ENCODE measurements at places on chromosomes 4 and X.

DNA sequence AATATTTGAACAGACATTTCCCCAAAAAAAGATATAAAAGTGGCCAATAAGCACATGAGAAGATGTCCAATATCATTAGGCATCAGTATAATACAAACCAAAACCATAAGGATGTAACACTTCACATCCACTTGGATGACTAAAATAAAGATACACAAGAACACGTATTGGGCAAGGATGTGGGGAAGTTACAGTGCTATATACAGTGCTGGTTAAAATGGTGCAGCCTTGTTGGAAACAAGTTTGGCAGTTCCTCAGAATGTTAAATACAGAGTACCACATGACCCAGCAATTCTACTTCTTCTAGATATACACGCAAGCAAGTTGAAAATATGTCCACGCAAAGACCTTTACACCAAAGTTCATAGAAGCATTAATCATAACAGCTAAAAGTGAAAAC, 58.9 kb downstream of the HAUS3 start:
- no peak for DNase-seq

DNA sequence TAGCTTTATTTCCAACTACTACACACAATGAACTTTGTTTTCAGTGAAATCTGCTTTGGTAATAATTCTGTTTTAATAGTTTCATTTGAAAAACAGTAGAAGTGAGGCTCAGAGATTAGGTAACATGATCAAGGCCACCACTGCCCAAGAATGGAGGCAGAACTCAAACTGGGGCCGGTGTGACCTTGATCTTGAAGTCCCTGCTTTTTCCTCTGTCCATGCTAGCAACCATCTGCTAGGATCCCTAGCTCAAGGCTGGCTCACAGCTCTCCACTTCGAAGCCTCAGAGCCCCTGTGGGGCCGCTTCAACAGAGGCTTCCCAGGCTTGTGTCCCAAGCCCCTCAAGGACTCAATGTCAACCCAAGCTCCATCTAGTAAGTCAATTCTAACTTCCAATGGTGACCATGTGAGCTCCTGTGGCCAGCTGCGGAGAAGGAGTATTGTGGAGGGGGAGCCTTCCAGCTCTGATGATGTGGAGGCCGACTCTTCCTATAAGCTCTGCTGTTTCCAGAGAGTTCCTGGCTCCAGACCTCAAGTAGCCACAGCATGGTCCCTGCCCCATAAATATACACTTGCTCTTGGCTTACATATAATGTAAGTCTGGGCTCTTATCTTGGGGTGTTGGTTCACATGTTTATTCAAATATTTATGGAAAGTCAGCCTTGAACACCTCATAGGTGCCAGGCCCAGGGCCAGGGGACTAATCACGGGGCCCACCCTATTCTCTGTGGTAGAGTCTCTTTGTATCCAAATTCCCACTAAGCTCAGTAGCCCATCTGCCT, 14.9 kb downstream of the ELF4 start:
- no peak for DNase-seq

GRCh38 chr4:87030755-87031441, 96.1 kb downstream of the AFF1 start:
- no peak for DNase-seq

GRCh38 chrX:115388879-115389278, 99.4 kb downstream of the LUZP4 start:
- no peak for DNase-seq

- peak; percentile 50 for DNase-seq
Measured at GRCh38 chr4:3491681-3492405, 28.7 kb downstream of the DOK7 start.

DNA sequence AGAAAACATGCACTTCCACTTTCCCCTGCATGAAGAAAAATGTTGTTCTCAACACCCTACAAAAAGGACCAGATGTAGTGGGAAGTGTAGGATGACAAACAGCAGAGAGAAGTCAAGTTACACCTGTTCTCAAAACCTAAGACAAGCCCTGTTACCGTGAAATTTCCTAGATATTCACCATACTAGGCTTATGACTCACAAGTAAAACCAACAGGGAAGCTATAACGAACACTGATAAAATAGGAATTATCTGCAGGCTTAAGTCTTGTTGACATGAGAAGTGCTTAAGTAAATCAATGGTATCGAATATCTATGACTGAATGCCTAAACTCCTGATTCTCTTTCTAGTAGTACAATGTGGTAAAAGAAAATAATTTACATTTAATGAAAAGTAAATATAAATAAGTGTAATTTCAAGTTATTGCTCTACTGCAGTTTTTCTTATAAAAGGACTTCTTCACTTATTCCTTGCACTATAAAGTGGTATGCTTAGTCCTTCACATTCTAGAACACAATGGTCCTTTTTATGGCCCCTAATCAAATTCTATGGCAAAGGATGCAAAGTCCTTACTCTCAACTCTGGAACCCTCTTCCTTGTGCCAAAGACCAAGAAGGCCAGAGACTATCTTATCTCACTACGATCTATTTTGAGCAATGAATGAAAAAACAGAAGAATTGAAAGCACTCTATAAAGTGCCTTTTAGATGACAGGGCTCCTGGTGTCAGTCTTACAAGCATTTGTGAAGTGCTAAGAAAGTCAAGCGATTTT, 19.6 kb downstream of the AP1S2 start:
- DNase-seq, result peak; percentile 4

DNA sequence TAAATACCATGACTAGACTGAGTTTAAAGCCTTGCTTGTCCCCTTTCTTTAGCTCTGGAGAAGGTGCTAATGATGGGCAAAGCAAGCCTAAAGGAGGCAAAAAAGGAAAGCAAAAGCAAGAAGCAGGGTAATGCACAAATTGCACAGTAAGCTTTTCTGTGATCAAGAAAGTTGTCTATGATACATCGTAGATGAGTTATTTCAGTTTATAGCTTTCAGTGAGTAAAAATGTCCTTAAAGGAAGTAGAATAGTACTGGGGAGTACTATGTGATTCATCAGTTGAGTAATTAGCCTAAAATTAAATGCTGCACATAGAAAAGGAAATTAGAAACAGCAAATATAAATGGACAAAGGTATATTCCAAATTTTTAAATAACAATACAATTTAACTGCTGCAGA, 50.2 kb upstream of the PDE5A start:
- DNase-seq, result peak; percentile 44

GRCh38 chrX:153029162-153029561, 27.1 kb upstream of the PNMA3 start:
- DNase-seq, result no peak

GRCh38 chr4:112348488-112349158, 51.5 kb downstream of the ALPK1 start:
- peak; percentile 87 for DNase-seq

DNA sequence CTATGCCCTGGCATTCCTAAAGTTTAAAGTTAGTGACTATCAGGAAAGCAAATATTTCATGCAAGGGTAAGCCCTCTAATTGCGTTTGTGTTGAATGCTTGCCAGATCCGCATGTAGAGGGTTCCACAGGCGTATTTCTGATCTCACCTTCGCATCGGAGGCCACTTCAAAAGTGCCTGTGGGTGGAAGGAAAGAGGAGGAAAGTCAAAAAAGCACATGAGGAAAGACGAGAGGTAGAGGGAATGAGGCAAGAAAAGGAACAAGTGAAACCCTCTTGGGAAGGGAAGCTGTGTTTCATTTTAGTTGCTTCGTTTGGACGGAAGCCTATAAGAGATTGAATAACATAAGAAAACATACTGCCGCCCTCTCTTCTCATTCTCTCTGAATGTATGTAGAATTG, 628.8 kb downstream of the SPRY1 start:
- DNase-seq, result no peak

GRCh38 chr4:44996276-44996845, 270.0 kb upstream of the GNPDA2 start:
- DNase-seq, result no peak

DNA sequence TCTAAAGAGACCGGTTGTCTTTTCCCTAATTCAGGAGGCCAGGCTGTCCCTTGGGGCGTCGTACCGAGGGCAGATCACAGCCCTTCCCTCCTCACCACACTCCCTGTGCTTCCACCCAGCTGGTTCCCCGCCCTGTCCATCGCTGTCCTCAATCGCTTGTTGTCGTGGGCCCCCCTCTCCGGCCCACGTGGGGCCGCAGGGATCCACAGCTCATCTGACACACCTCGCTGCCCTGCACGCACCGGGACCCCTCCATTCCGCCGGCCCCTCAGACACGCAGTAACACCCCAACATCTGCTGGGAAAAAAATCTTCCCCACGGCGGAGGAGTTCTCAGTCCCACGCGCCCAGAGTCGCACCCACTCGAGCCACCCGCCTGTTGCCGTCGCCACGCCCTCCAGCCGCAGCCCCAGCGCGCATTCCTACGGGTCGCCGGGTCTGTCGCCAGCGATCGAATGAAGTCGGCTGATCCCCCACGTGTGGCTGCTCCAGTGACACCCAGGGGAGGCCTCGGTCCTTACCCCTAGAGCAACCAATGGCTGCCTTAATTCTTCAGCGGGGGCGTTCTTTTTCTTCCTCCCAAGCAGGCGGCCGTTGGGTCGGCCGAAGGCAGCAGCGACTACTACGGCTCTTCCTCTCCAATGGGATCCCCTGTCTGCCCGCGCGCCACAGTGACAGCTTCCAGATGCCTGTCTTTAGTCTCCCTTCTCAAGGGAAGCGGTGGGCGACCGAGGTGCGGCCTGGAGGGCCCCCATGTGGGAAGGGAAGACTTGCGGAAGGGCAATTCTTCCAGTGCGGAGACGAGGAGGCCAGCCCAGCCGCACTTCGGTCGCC, 893 bp upstream of the SEPTIN11 start:
- peak; percentile 80 for DNase-seq

- peak; percentile 95 for DNase-seq
Measured at GRCh38 chr4:78293821-78294301, 236.7 kb downstream of the FRAS1 start.

- no peak for DNase-seq
Measured at GRCh38 chr4:14929669-14930068, 72.6 kb upstream of the CPEB2 start.

- no peak for DNase-seq
Measured at GRCh38 chrX:4670606-4671005, 957.2 kb upstream of the PRKX start.

GRCh38 chr4:2484993-2485392, 16.1 kb downstream of the RNF4 start:
- peak; percentile 66 for DNase-seq

DNA sequence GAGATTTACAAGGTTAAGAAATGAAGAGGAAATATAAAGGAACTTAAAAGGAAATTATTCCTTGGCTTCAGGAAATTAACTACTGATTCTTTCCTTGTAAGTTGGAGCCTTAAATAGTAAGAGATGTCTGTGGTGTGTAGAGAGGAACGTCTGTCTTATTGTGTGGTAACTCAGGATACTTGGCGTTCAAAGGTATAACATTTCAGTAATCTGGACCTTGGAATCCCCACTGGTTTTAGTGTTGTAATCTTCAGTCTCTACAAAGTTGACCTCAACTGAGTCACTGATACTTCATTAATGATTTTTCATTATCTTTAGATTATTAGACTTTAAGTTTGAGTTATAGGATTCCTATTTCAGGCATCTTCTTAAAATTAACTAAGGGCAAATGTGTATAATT, 79.1 kb upstream of the LSM6 start:
- DNase-seq, result no peak

GRCh38 chr4:40933272-40934053, 183.7 kb downstream of the NSUN7 start:
- DNase-seq, result peak; percentile 57

Measured in foreskin fibroblast (primary cell).